ENCODE measurements at places on chromosomes 3 and 15. TPM values are rescaled to one million over a fixed set of nuclear protein-coding genes. Genes with fewer than 3 reads are reported as not detected.

DNA sequence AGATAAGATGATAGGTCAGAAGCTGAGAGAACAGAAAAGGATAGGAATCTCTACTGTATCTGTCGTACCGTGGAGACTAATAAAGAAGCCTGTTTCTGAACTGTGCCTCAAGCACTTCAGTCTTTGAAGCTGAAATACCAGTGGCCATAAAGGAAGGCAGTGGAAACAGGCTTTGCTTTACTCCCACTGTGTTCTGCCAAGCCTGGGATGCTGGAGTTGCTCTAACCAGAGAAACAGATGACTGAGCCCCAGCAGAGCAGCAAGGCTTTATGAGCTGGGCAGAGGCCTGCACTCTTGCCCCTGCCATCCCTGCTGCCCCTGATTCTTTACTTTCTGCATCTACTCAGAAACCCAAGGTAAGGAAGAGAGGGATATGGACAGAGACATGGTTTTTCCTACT, 89.4 kb downstream of the PDE8A start:
- DNase-seq, result peak; percentile 30

GRCh38 chr3:39137991-39138803, 15.2 kb downstream of the CSRNP1 start:
- no peak for DNase-seq

GRCh38 chr3:179961071-179961702, 75.5 kb downstream of the PEX5L start:
- no peak for DNase-seq

- no peak for DNase-seq
Measured at GRCh38 chr3:81998139-81998755, 236.8 kb upstream of the GBE1 start.

DNA sequence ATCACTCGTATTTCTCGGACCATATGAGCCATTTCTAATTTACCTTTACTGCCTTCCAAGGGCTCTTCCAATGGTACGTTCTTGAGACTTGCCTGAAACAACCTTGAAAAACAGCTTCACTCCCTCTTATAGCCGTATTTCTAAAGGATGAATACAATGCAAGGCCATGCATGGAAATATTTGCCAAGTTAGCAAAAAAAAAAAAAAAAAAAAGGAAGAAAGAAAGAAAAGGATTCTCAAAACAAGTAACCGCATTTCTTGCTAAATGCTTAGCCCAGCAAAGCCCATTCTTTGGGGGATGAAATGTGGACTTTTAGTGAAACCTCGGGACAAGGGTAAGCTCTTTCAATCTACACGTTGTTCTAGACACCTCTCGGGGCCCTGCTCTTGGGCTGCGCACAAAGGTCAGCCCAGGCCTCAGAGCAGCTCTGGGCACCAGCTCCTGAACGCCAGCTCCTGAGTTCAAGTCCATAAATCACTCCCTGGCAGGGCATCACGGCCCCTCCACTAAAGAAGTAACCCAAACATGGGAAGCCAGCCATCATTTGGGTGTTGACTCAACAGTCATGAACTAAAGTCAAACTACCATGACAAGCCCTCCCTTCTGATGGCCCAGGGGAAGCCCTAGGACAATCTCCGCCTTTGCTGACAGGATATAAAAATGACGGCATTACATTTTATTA, 132.7 kb downstream of the ADAMTS17 start:
- no peak for DNase-seq

- no peak for DNase-seq
Measured at GRCh38 chr3:196192524-196193051, 18.6 kb downstream of the ZDHHC19 start.

GRCh38 chr3:172601066-172601832, 78.0 kb upstream of the TNFSF10 start:
- no peak for DNase-seq

GRCh38 chr3:85342915-85343314, 384.1 kb downstream of the CADM2 start:
- no peak for DNase-seq

GRCh38 chr3:35653347-35653746, 14.0 kb downstream of the ARPP21 start:
- DNase-seq, result no peak

- no peak for DNase-seq
Measured at GRCh38 chr15:81478354-81478753, 104.3 kb upstream of the TMC3 start.

DNA sequence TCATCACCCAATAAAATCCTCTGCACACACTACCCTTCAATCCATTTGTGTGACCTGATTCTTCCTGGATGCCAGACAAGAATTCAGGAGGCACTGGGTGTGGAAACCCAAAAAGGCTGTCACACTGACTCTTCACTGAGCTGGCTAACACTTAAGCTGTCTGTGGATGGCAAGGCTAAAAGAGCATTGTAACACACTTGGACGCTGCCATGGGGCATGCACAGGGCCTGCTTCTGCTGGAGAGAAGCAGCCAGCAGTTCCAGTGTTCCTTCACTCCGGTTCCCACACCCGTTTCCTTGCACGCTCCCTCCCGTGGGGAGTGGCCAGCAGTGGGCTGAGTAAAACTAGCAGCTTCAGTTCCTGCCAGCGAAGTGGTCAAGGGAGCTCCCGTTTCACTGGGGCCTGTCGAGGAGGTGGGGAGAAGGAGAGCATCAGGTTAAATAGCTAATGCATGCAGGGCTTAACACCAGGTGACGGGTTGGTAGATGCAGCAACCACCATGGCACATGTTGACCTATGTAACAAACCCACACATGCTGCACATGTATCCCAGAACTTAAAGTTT, 737.1 kb downstream of the FHIT start:
- peak; percentile 6 for DNase-seq

GRCh38 chr3:9600597-9600996, 47.0 kb upstream of the LHFPL4 start:
- DNase-seq, result peak; percentile 33

DNA sequence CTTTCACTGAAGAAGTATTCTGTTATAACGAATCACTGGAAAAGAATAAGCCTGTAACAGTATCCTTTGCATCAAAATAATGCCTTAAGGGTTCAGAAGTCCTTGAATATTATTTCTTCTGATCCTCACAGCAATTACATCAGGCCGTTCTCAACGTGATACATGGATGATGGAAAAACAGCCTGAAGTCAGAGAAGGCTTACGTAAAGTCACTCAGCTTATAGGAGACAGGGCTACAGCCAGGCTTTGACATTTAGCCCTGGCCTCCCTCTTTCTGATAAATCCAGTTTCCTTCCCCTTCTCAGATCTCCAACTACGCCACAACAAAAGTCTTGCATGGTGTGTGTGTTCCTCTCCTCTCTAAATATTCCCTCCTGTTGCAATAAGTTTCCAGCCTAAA, 131.9 kb downstream of the ANO10 start:
- no peak for DNase-seq

The IFT57 gene
- 93.3 TPM for polyA plus RNA-seq

The GPR171 gene
- polyA plus RNA-seq, result not detected

The STRIT1 gene
- polyA plus RNA-seq, result 1.5 TPM

The CHRNA3 gene
- polyA plus RNA-seq, result 1.7 TPM
